ENCODE measurements at places on chromosomes 3 and 15.

- peak; percentile 71 for DNase-seq
- no peaks in the 10 kb centered on the region for H3K27me3 ChIP-seq
- no peak overlapping the region for H3K27ac ChIP-seq
- no peaks in the 10 kb centered on the region for H3K4me1 ChIP-seq
- H3K36me3 ChIP-seq, result no peaks in the 10 kb centered on the region
Measured at GRCh38 chr3:42539871-42540714, 37.6 kb downstream of the VIPR1 start.

- peaks cover 10% of the 10 kb centered on the region for H3K4me1 ChIP-seq
- no peaks in the 10 kb centered on the region for H3K36me3 ChIP-seq
- 0 out of 2 replicates have a peak overlapping the region, but pooled peaks have one; percentile 8 for H3K4me3 ChIP-seq
- peak overlapping the region; percentile 76 for H3K27ac ChIP-seq
Measured at GRCh38 chr3:62587169-62587568, 213.8 kb upstream of the FEZF2 start.

- no peaks in the 10 kb centered on the region for H3K27me3 ChIP-seq
- H3K36me3 ChIP-seq, result no peaks in the 10 kb centered on the region
- peaks cover 10% of the 10 kb centered on the region for H3K4me1 ChIP-seq
- DNase-seq, result peak; percentile 65
- peak overlapping the region; percentile 84 for H3K27ac ChIP-seq
Measured at GRCh38 chr3:195441992-195442572, 738 bp downstream of the ACAP2 start.

- no peaks in the 10 kb centered on the region for H3K4me1 ChIP-seq
- H3K27ac ChIP-seq, result no peak overlapping the region
Measured at GRCh38 chr3:96863129-96863740, 48.8 kb downstream of the EPHA6 start.

GRCh38 chr3:126913524-126913923, 69.4 kb upstream of the PLXNA1 start:
- no peak for DNase-seq
- no peaks in the 10 kb centered on the region for H3K36me3 ChIP-seq
- H3K27me3 ChIP-seq, result no peaks in the 10 kb centered on the region
- no peak overlapping the region for H3K27ac ChIP-seq
- peaks cover 8% of the 10 kb centered on the region for H3K4me1 ChIP-seq

- no peaks in the 10 kb centered on the region for H3K4me1 ChIP-seq
- no peak overlapping the region for H3K27ac ChIP-seq
Measured at GRCh38 chr3:8538913-8539312, 37.3 kb downstream of the LMCD1 start.

GRCh38 chr3:112379020-112379690, 46.2 kb downstream of the CD200 start:
- peaks cover 19% of the 10 kb centered on the region for H3K4me1 ChIP-seq
- H3K4me3 ChIP-seq, result no peak overlapping the region
- H3K27ac ChIP-seq, result no peak overlapping the region
- DNase-seq, result no peak
- no peaks in the 10 kb centered on the region for H3K27me3 ChIP-seq

DNA sequence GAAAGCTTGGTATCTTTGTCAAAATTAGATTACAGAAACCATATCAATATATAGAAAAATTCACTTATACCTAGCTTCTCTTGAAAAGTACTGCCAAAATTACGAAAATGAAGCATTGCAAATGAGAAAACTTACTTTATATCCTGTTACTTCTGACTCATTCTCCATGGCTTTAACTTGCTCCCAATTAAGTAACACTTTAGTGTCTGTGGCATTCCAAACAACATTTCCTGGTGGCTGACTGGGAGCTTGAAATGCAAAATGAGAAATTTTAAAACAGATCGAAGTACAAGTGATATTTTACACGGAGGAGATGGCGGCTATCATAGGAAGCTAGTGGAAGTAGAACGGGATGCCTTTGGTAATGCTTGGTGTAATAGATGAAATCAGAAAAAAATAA, 347.3 kb downstream of the CNTN3 start:
- H3K27ac ChIP-seq, result no peak overlapping the region
- H3K27me3 ChIP-seq, result no peaks in the 10 kb centered on the region
- no peak overlapping the region for H3K4me3 ChIP-seq
- H3K36me3 ChIP-seq, result no peaks in the 10 kb centered on the region
- H3K4me1 ChIP-seq, result 0 out of 2 replicates have a peak, but pooled peaks cover 3% of the 10 kb centered on the region

- DNase-seq, result no peak
- H3K27me3 ChIP-seq, result peaks cover 17% of the 10 kb centered on the region
- H3K4me1 ChIP-seq, result peaks cover 13% of the 10 kb centered on the region
- H3K27ac ChIP-seq, result no peak overlapping the region
- no peaks in the 10 kb centered on the region for H3K36me3 ChIP-seq
Measured at GRCh38 chr3:193779933-193780332, 186.9 kb downstream of the OPA1 start.

- H3K4me1 ChIP-seq, result no peaks in the 10 kb centered on the region
- H3K27me3 ChIP-seq, result no peaks in the 10 kb centered on the region
- DNase-seq, result no peak
- H3K27ac ChIP-seq, result no peak overlapping the region
Measured at GRCh38 chr15:58109419-58109818, 28.8 kb upstream of the AQP9 start.

DNA sequence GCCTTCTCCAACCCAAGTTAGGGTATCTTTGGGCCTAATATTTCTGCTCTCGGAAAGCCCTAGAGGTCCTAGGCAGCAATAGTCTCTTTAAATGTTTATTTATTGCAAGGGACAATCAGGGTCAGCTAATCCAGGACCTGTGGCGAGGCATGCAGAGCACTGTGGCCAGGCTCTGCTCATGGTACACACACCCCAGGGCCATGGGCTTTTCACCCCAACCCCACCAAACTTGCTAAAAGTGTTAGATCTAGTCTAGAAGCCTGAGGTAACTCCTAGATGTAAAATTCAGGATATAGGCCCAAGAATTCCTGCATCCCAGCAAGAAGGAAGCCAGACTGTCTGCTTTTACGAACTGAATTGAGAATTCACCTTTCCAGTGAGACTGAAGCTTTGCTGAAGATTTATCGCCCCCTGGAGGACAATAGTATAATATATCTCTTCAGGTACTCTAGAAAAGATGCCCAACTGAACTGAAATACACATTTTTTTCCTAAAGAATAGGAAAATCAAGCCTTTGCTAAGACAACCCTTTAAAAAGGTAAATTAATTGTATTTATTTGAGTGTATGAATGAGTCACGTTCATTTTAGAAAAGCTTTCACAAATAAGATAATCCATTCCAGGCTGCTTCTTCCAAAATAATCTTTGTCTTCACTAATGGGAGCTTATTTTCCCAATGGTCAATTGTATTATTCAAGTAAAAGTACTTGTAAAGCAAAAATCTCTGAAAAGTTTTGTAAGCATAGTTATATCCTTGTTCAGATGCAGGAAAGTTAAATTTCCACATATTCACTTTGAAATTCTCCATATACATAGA, 89.8 kb downstream of the LRRC3B start:
- no peak overlapping the region for H3K4me3 ChIP-seq
- DNase-seq, result peak; percentile 26
- H3K27me3 ChIP-seq, result no peaks in the 10 kb centered on the region

- H3K4me1 ChIP-seq, result no peaks in the 10 kb centered on the region
- H3K27ac ChIP-seq, result no peak overlapping the region
- no peak overlapping the region for H3K4me3 ChIP-seq
- H3K36me3 ChIP-seq, result peaks cover 4% of the 10 kb centered on the region
Measured at GRCh38 chr15:66789029-66790025, 87.3 kb downstream of the SMAD6 start.

GRCh38 chr3:195210266-195210973, 60.5 kb downstream of the XXYLT1 start:
- H3K4me3 ChIP-seq, result peak overlapping the region; percentile 42
- DNase-seq, result peak; percentile 55
- H3K4me1 ChIP-seq, result peaks cover 34% of the 10 kb centered on the region
- peak overlapping the region; percentile 94 for H3K27ac ChIP-seq

GRCh38 chr3:196631682-196632045, 7.8 kb upstream of the NRROS start:
- no peaks in the 10 kb centered on the region for H3K4me1 ChIP-seq
- peak overlapping the region; percentile 73 for H3K27ac ChIP-seq
- H3K4me3 ChIP-seq, result peak overlapping the region; percentile 71
- no peaks in the 10 kb centered on the region for H3K27me3 ChIP-seq
- DNase-seq, result no peak
- H3K36me3 ChIP-seq, result no peaks in the 10 kb centered on the region

DNA sequence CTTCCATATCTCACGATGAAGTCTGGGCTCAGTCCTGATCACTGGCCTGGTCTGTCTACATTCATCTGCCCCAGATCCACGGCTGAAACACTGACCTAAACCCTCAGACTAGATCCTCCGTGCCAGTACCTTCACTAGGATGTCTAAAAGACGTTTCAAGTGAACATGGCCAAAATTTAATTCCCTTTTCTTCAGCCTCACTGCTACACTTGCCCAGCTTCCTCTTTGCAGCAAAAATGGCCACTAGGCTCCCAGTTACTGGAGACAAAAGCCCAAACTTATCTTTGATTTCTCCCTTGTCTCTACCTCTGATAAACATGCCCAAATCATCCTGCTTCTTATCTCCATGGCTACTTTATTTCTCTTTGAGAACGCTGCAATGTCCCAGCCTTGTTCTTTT, 1.7 kb downstream of the RASSF1 start:
- no peaks in the 10 kb centered on the region for H3K36me3 ChIP-seq
- H3K27ac ChIP-seq, result peak overlapping the region; percentile 98
- no peak overlapping the region for H3K4me3 ChIP-seq
- peaks cover 10% of the 10 kb centered on the region for H3K4me1 ChIP-seq

- DNase-seq, result no peak
- no peak overlapping the region for H3K4me3 ChIP-seq
- no peaks in the 10 kb centered on the region for H3K4me1 ChIP-seq
- no peaks in the 10 kb centered on the region for H3K36me3 ChIP-seq
- H3K27ac ChIP-seq, result no peak overlapping the region
Measured at GRCh38 chr3:46321461-46322104, 32.3 kb upstream of the CCR2 start.

DNA sequence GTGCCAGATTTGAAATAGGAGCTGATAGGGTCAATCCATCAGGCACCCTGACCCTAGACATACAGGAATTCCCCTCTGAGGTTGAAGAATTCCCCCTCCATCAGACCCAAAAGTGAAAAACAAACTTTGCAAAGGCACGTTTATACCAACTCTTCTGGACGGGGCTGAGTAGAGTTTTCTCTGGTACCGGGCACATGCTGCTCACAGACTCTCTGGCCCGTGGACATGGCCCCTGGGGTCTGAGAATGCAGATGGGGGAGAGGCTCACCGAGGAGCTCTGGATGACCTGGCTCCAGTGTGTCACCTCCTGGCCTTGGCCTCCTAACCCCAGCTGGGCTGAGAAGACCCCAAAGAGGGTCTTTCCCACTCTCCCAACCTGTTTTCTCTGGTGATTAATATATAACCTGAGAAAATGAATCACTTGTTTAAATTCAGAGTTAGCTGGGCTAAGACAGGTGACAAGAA, 11.2 kb upstream of the LIPC start:
- no peak overlapping the region for H3K4me3 ChIP-seq
- no peak overlapping the region for H3K27ac ChIP-seq
- H3K4me1 ChIP-seq, result no peaks in the 10 kb centered on the region
- no peaks in the 10 kb centered on the region for H3K27me3 ChIP-seq
- DNase-seq, result no peak
- no peaks in the 10 kb centered on the region for H3K36me3 ChIP-seq

DNA sequence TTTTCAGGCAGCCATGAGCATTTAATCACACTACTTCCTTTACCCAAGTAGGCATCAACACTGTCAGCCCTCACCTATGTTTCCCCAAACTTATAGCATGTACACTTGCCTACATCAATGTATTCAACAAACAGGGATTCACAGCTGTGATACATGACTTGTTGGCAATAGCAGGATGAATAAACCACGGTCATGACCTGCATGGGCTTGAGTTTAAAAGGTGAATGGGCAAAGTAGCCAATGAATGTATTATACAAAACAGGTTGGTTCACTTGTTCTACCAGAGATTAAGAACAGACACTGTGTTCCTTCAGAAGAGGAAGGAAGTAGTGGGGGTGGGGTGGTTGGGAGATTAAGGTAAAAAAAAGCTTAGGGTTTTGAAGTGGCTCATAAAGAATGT, 861.9 kb upstream of the SEMA6D start:
- no peak for DNase-seq
- H3K4me3 ChIP-seq, result no peak overlapping the region
- H3K27ac ChIP-seq, result no peak overlapping the region
- H3K27me3 ChIP-seq, result no peaks in the 10 kb centered on the region
- H3K4me1 ChIP-seq, result no peaks in the 10 kb centered on the region
- H3K36me3 ChIP-seq, result no peaks in the 10 kb centered on the region

DNA sequence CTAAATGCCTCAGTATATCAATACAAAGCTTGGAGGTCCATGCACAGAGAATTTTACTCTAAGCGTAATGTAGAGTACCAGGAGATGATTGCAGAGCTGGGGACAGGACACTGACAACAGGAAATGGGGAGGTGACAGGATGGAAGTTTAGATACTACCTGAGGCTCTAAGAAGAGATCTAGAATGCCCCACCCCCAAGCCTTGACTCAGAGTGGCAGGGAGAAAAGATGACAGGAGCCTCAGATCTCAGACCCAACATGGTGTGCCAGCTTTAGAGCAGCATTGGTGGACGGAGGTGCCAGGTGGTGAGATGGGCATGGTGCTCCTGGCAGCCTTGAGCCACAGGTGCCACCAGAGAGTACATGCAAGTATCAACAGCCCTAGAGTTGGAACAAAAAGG, 62.5 kb downstream of the LYZL4 start:
- H3K4me1 ChIP-seq, result no peaks in the 10 kb centered on the region
- no peak overlapping the region for H3K27ac ChIP-seq
- H3K27me3 ChIP-seq, result no peaks in the 10 kb centered on the region
- no peak overlapping the region for H3K4me3 ChIP-seq
- no peaks in the 10 kb centered on the region for H3K36me3 ChIP-seq
- DNase-seq, result no peak

DNA sequence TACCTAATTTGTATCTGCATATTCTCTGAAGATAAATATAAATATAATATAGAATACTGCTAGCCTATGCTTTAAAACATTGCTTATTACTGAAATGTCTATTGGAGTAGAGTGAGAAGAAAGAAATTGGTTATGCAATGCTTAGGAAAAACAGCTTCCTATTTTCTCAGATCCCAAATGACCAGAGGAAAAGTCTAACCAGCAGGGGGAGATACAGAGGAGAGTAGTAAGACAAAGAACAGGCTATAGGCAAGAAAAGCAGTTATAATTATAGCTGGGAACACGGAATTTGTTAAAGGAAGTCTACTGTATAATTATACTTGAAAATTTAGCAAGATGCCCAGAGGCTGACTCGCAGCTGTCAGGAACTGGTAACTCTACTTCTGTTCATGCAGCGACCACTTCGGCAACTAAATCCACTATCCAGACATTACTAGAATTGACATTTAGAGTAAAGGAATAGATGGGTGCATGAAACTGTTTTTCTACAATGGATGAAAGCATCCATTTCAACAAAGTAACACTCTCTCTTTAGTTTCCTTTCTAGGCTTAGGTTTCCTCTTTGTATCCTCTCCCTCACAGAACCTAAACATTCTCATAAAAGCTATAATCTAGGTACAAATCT, 97.2 kb downstream of the TBC1D5 start:
- H3K36me3 ChIP-seq, result no peaks in the 10 kb centered on the region
- H3K27me3 ChIP-seq, result no peaks in the 10 kb centered on the region
- H3K27ac ChIP-seq, result no peak overlapping the region
- DNase-seq, result peak; percentile 28
- no peaks in the 10 kb centered on the region for H3K4me1 ChIP-seq

GRCh38 chr3:40398346-40398745, 11.4 kb downstream of the ENTPD3 start:
- no peak for DNase-seq
- no peaks in the 10 kb centered on the region for H3K36me3 ChIP-seq
- H3K27ac ChIP-seq, result no peak overlapping the region
- H3K27me3 ChIP-seq, result no peaks in the 10 kb centered on the region
- no peak overlapping the region for H3K4me3 ChIP-seq
- H3K4me1 ChIP-seq, result no peaks in the 10 kb centered on the region

GRCh38 chr15:55239440-55240124, 42.8 kb upstream of the RSL24D1 start:
- H3K27me3 ChIP-seq, result no peaks in the 10 kb centered on the region
- DNase-seq, result no peak
- H3K4me3 ChIP-seq, result no peak overlapping the region
- H3K27ac ChIP-seq, result no peak overlapping the region
- H3K36me3 ChIP-seq, result no peaks in the 10 kb centered on the region
- no peaks in the 10 kb centered on the region for H3K4me1 ChIP-seq
